ENCODE measurements at places on chromosomes 5 and 9. TPM values are rescaled to one million over a fixed set of nuclear protein-coding genes. Genes with fewer than 3 reads are reported as not detected.

Gene SNCB
- 0.94 TPM for total RNA-seq

Gene FANCC
- total RNA-seq, result 10.4 TPM

Gene STX17
- total RNA-seq, result 10.4 TPM

Gene SH3TC2
- 0.59 TPM for total RNA-seq

Gene MCIDAS
- 3.1 TPM for total RNA-seq

Gene DPYSL3
- total RNA-seq, result 16.9 TPM

Gene NFIB
- 10.1 TPM for total RNA-seq

Gene ADRA1B
- 11.2 TPM for total RNA-seq

Gene C6
- total RNA-seq, result not detected

Gene SIT1
- not detected for total RNA-seq

Gene PCDHA7
- 0.08 TPM for total RNA-seq

Gene PKD2L2
- not detected for total RNA-seq

Gene SOHLH1
- not detected for total RNA-seq

Gene TLE1
- 87.5 TPM for total RNA-seq

Gene IL5
- total RNA-seq, result not detected

Gene BTNL3
- total RNA-seq, result not detected

Gene IFNB1
- total RNA-seq, result 0.23 TPM
